Activated CD4-positive, alpha-beta T cell treated with anti-CD3 and anti-CD28 coated beads, Interleukin-2, amount 10 ng/mL, durations not matched to agents 7 days and 5 days (primary cell): ENCODE measurements at places on chromosomes 2 and 18. TPM values are rescaled to one million over a fixed set of nuclear protein-coding genes. Genes with fewer than 3 reads are reported as not detected.

RAB17 gene
- not detected for total RNA-seq

ST8SIA3 gene
- total RNA-seq, result not detected

ABHD1 gene
- 0.25 TPM for total RNA-seq

ASB18 gene
- total RNA-seq, result not detected

ASNSD1 gene
- total RNA-seq, result 34.8 TPM

LAMA3 gene
- 0.54 TPM for total RNA-seq

TNFAIP6 gene
- not detected for total RNA-seq

STAT4 gene
- total RNA-seq, result 84.4 TPM

CCT4 gene
- 136 TPM for total RNA-seq

PUM2 gene
- total RNA-seq, result 131 TPM

SERPINB12 gene
- total RNA-seq, result not detected

MYOM1 gene
- total RNA-seq, result 0.71 TPM

ZSWIM2 gene
- not detected for total RNA-seq

PLCD4 gene
- total RNA-seq, result 0.30 TPM

DLGAP1 gene
- total RNA-seq, result not detected
